Lung (tissue), 17 donors: ENCODE measurements at places on chromosomes 12 and 14.

DNA sequence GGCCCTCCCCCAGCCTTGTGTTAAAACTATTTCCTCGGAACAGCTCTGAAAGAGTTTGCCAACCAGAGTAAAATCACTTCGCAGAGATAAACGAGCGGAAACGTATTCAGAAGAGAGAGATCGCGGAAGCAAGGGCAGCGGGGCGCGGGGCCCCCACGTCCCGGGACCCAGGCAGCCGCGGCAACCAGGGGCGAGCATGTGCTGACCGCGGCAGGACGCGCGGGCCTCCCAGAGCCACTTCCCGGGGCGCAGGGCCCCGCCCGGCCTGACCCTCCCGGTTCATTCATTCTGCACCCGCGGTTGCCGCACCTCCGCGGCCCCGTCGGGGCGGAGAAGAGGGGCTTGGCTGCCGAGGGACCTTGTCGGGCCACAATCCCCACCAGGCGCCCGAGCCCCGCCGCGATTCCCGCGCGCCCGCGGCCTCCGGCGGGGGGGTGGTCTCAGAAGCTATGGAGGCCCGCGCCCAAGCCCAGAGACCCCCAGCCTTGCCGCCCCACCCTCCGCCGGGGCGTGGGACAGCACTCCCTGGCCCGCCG, 598 bp downstream of the UBE2N start:
- H3K4me3 ChIP-seq = peak overlapping the region; percentile 92
- no peaks in the 10 kb centered on the region for H3K27me3 ChIP-seq
- no peaks in the 10 kb centered on the region for H3K36me3 ChIP-seq

GRCh38 chr12:41966001-41966400, 178.7 kb downstream of the GXYLT1 start:
- peaks cover 15% of the 10 kb centered on the region for H3K4me1 ChIP-seq
- no peak overlapping the region for H3K4me3 ChIP-seq
- no peaks in the 10 kb centered on the region for H3K27me3 ChIP-seq
- no peak overlapping the region for H3K27ac ChIP-seq

- no peak overlapping the region for H3K4me3 ChIP-seq
- no peaks in the 10 kb centered on the region for H3K36me3 ChIP-seq
- H3K4me1 ChIP-seq = no peaks in the 10 kb centered on the region
- no peak for DNase-seq
- no peak overlapping the region for H3K27ac ChIP-seq
Measured at GRCh38 chr14:66121859-66122258, 364.3 kb upstream of the CCDC196 start.

DNA sequence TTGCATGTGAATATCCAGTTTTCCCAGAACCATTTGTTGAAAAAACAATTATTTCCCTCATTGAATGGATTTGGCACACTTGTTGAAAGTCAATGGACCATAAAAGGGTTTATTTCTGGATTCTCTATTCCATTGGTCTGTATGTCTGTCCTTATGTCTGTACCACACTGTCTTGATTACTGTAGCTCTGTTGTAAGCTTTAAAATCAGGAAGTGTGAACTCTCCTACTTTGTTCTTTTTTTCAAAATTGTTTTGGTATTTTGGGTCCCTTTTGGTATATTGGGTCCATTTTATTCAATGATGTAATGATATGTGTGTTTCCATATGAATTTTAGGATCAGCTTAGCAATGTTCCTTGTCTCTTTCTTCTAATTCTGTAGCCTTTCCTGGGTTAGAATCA, 64.8 kb downstream of the PPP2R5C start:
- H3K27ac ChIP-seq = no peak overlapping the region
- H3K27me3 ChIP-seq = no peaks in the 10 kb centered on the region
- peaks cover 31% of the 10 kb centered on the region for H3K4me1 ChIP-seq

DNA sequence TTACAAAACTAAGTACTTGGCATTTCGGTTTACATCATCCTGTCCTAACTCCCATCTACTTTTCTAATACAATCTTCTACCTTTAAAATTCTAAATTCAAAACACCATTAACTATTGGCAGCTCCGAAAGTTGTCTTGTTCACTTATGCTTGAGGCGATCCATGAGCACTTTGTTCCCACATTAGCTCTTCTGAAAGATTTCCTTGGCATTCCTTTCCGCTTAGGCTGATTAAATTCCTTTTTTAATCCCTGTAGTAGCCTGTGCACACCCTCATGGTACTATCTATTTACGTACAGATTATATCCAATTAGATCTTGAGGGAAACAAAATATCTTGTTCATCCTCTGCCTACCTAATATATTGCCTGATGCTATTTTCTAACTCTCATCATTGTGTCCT, 480.7 kb downstream of the PRKD1 start:
- H3K36me3 ChIP-seq = no peaks in the 10 kb centered on the region
- no peaks in the 10 kb centered on the region for H3K4me1 ChIP-seq
- no peak for DNase-seq
- no peak overlapping the region for H3K27ac ChIP-seq
- no peaks in the 10 kb centered on the region for H3K27me3 ChIP-seq
- H3K4me3 ChIP-seq = no peak overlapping the region

- H3K4me1 ChIP-seq = no peaks in the 10 kb centered on the region
- no peak overlapping the region for H3K4me3 ChIP-seq
- no peaks in the 10 kb centered on the region for H3K36me3 ChIP-seq
- no peak for DNase-seq
Measured at GRCh38 chr12:6253278-6253677, 53.1 kb downstream of the CD9 start.

- DNase-seq = no peak
- H3K4me1 ChIP-seq = no peaks in the 10 kb centered on the region
- peaks cover 25% of the 10 kb centered on the region for H3K36me3 ChIP-seq
- no peaks in the 10 kb centered on the region for H3K27me3 ChIP-seq
Measured at GRCh38 chr14:50736932-50737419, 68.9 kb upstream of the SAV1 start.

DNA sequence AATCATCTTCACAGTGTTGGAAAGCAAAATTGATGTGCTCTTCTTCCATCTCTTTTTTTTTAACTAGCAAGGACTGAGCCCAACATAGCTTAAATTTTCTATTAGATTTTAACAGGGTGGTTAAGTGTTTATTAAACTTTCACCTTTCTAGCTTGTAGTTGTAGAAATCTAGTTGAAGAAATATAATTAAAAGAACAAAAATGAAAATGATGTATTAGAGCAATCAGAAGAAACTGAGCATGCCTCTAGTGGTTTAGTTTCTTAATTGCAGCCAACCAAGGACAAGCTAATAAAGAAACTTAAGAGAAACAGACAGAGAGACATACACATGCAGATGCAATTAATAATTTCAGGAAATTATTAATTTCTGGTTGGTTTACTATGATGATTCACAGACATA, 673.0 kb upstream of the LMO3 start:
- no peak overlapping the region for H3K4me3 ChIP-seq
- H3K4me1 ChIP-seq = no peaks in the 10 kb centered on the region
- H3K27ac ChIP-seq = no peak overlapping the region
- no peaks in the 10 kb centered on the region for H3K27me3 ChIP-seq
- H3K36me3 ChIP-seq = no peaks in the 10 kb centered on the region
- DNase-seq = no peak

- no peaks in the 10 kb centered on the region for H3K27me3 ChIP-seq
- no peak overlapping the region for H3K27ac ChIP-seq
- DNase-seq = no peak
- H3K4me1 ChIP-seq = no peaks in the 10 kb centered on the region
- H3K4me3 ChIP-seq = no peak overlapping the region
Measured at GRCh38 chr14:55180434-55180833, 11.0 kb downstream of the DLGAP5 start.

DNA sequence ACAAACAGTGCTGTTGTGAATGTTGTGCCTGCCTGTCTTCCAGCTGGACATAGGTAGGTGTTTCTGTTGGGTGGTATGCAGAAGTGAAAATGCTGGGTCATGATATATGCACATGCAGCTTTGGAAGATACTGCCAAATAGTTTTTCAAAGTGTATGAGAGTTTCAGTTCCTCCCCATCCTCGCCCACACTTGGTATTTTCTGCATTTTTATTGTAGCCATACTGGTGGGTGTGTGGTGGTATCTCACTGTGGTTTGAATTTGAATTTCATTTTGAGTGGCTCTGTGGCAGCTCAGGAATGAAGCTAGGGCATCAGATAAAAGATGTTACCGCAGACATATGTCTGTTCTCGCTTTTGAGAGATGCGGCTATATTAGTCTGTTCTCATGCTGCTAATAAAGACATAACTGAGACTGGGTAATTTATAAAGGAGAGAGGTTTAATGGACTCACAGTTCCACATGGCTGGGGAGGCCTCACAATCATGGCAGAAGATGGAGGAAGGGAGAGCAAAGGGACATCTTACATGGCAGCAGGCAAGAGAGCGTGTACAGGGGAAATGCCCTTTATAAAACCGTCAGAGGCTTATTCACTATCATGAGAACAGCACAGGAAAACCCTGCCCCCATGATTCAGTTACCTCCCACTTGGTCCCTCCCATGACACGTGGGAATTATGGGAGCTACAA, 183.1 kb downstream of the CAND1 start:
- no peaks in the 10 kb centered on the region for H3K36me3 ChIP-seq
- H3K27ac ChIP-seq = no peak overlapping the region
- H3K4me1 ChIP-seq = peaks cover 13% of the 10 kb centered on the region
- no peaks in the 10 kb centered on the region for H3K27me3 ChIP-seq
- no peak overlapping the region for H3K4me3 ChIP-seq

DNA sequence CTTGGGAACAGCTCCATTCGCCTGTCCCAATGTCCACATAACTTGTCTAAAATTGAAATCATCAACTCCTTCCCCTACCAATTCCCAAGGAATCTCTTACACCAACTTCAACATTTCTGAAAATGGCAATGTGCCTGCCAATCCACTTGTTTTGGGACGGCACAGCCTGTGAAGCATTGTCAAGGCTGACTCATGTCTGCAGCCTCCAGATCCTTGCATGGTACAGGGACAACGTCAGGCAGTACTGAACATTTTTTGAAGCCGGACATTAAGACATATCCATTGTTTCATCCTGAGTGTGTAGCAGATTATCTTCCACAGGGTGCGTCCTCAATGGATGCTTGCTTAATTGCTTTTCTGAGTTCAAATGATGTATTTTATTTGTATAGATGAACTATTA, 794.1 kb downstream of the BCL11B start:
- H3K27me3 ChIP-seq = no peaks in the 10 kb centered on the region
- no peak for DNase-seq
- no peaks in the 10 kb centered on the region for H3K36me3 ChIP-seq
- no peaks in the 10 kb centered on the region for H3K4me1 ChIP-seq
- H3K4me3 ChIP-seq = no peak overlapping the region
- H3K27ac ChIP-seq = no peak overlapping the region

GRCh38 chr12:108766294-108766693, 35.0 kb upstream of the CORO1C start:
- H3K4me3 ChIP-seq = no peak overlapping the region
- peaks cover 2% of the 10 kb centered on the region for H3K4me1 ChIP-seq
- H3K27ac ChIP-seq = no peak overlapping the region

- H3K27me3 ChIP-seq = no peaks in the 10 kb centered on the region
- H3K27ac ChIP-seq = no peak overlapping the region
- peak; percentile 95 for DNase-seq
- H3K4me1 ChIP-seq = no peaks in the 10 kb centered on the region
Measured at GRCh38 chr14:89625244-89625713, 208.2 kb upstream of the FOXN3 start.

DNA sequence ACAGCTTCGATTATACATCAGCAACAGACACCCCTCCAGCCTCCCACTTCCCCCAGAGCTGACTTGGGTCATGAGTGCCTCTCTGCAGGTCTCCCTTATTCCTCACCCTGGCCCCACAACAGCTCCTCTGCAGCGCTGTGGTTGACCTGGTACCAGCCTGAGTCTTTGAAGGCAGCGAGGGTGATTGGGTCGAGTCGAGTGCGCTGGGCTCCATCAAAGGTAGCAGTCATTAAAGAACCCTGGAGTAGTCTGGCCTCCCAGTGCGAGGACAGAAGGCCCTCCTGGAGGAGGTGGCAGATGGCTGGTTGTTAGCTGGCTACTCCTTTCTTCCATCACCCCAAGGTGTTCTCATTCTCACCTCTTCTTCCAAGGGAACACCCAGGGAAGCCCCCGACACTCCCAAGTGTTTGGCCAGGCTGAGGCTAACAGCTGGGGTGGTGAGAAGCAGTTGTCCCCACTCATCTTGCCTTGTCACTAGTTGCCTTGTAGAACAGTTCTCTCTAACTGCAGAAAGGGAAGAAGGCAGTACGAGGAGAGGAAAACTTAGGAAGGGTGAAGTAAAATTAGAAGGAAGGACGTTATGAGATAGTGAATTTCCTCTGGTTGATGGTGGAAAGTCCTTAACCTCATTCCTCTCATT, 2.7 kb downstream of the CIROP start:
- H3K4me1 ChIP-seq = peaks cover 13% of the 10 kb centered on the region
- no peak overlapping the region for H3K4me3 ChIP-seq
- H3K27me3 ChIP-seq = no peaks in the 10 kb centered on the region
- DNase-seq = no peak
- no peak overlapping the region for H3K27ac ChIP-seq

- no peaks in the 10 kb centered on the region for H3K4me1 ChIP-seq
- H3K4me3 ChIP-seq = no peak overlapping the region
- H3K27ac ChIP-seq = no peak overlapping the region
- no peaks in the 10 kb centered on the region for H3K27me3 ChIP-seq
Measured at GRCh38 chr12:31897781-31898503, 61.3 kb upstream of the RESF1 start.

GRCh38 chr12:53492188-53492587, 7.1 kb downstream of the MAP3K12 start:
- DNase-seq = no peak
- no peak overlapping the region for H3K4me3 ChIP-seq
- H3K36me3 ChIP-seq = peaks cover 8% of the 10 kb centered on the region
- no peaks in the 10 kb centered on the region for H3K27me3 ChIP-seq
- peak overlapping the region; percentile 61 for H3K27ac ChIP-seq
- peaks cover 34% of the 10 kb centered on the region for H3K4me1 ChIP-seq

DNA sequence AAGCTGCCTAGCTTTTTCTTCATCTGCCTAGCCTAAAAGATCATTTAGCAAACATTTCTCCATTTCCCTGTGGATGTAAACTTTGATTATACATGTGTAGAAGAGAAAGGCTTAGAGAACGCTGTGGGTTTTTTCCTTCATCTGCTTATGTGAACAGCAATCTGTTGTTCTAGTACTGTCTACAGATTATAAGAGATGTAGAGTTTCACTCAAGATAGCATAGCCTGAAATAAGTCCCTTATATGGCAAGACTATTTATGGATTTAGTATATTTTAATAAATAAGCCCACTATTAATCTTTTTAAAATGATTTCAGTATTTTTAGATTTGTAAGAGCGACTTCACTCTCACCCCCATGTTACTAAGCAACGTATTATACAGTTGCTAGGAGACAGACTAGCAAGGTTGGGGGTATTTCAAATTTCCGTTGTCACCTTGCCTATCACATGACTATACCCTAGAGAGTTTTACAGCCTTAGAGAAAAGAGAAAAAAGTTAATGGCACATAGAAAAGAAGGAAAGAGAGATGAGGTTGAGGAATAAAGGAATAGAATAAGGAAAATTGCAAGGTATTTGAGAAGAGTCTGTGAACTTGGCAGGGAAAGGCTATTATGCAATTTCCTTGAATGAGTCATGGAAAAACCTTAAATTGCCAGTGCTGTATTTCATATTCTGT, 12.2 kb upstream of the TUBA1A start:
- no peak for DNase-seq
- peaks cover 7% of the 10 kb centered on the region for H3K4me1 ChIP-seq
- no peaks in the 10 kb centered on the region for H3K27me3 ChIP-seq
